ENCODE measurements at places on chromosomes 3 and 15. TPM values are rescaled to one million over a fixed set of nuclear protein-coding genes. Genes with fewer than 3 reads are reported as not detected.

- DNase-seq, result no peak
- peaks cover 29% of the 10 kb centered on the region for H3K4me1 ChIP-seq
- H3K27ac ChIP-seq, result no peak overlapping the region
- H3K36me3 ChIP-seq, result no peaks in the 10 kb centered on the region
- no peak overlapping the region for H3K4me3 ChIP-seq
These were observed 279.3 kb upstream of the CTNNB1 start for GRCh38 chr3:40920041-40920440.

- peaks cover 78% of the 10 kb centered on the region for H3K36me3 ChIP-seq
- no peak for DNase-seq
- no peaks in the 10 kb centered on the region for H3K27me3 ChIP-seq
- H3K4me1 ChIP-seq, result no peaks in the 10 kb centered on the region
- no peak overlapping the region for H3K27ac ChIP-seq
These were observed 18.6 kb upstream of the C15orf40 start for GRCh38 chr15:83030021-83030420.

- H3K4me1 ChIP-seq, result no peaks in the 10 kb centered on the region
- H3K27me3 ChIP-seq, result no peaks in the 10 kb centered on the region
- no peak overlapping the region for H3K4me3 ChIP-seq
- no peak overlapping the region for H3K27ac ChIP-seq
- H3K36me3 ChIP-seq, result peaks cover 78% of the 10 kb centered on the region
These were observed 20.8 kb upstream of the NXPE3 start for GRCh38 chr3:101758224-101758623.

GRCh38 chr3:14274999-14275961, 96.7 kb downstream of the LSM3 start:
- no peak overlapping the region for H3K27ac ChIP-seq
- H3K4me1 ChIP-seq, result no peaks in the 10 kb centered on the region
- H3K4me3 ChIP-seq, result no peak overlapping the region

Gene HAPLN3
- total RNA-seq, result 33.9 TPM

GRCh38 chr3:42804831-42805132, 492 bp upstream of the HIGD1A start:
- no peak for DNase-seq
- no peaks in the 10 kb centered on the region for H3K36me3 ChIP-seq
- H3K4me1 ChIP-seq, result peaks cover 29% of the 10 kb centered on the region
- H3K27me3 ChIP-seq, result no peaks in the 10 kb centered on the region
- peak overlapping the region; percentile 74 for H3K4me3 ChIP-seq
- peak overlapping the region; percentile 99 for H3K27ac ChIP-seq

- H3K4me3 ChIP-seq, result no peak overlapping the region
- no peak for DNase-seq
- H3K27me3 ChIP-seq, result no peaks in the 10 kb centered on the region
- no peaks in the 10 kb centered on the region for H3K36me3 ChIP-seq
- H3K4me1 ChIP-seq, result no peaks in the 10 kb centered on the region
- no peak overlapping the region for H3K27ac ChIP-seq
These were observed 294.1 kb downstream of the NTRK3 start for GRCh38 chr15:87962428-87962827.
